ENCODE measurements at places on chromosomes 7 and 10.

GRCh38 chr7:6425948-6426347 is 21.8 kb downstream of the DAGLB start:
- DNase-seq: no peak

DNA sequence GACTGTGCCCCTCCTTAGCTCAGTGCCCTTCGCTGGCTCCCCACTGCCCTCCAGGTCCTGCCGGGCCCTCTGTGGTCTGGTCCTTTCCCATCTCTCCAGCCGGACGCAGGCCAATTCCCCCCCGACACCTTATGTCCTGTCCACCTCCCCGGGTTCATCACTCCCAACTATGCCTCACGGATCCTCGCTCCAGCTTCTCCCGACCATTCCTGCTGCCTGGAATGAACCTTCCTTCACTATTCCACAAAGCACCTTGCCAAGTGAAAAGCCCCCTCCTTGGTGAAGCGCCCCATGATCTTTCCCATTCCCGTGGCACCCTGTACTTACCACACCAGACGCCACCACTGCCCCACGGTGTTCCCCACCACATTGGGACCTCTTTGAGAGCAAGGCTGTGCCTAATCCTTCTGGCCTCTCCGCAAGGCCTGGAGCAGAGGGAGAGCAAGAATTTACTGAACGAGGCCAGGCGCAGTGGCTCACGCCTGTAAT is 47.2 kb downstream of the TMEM270 start:
- no peak for DNase-seq

DNA sequence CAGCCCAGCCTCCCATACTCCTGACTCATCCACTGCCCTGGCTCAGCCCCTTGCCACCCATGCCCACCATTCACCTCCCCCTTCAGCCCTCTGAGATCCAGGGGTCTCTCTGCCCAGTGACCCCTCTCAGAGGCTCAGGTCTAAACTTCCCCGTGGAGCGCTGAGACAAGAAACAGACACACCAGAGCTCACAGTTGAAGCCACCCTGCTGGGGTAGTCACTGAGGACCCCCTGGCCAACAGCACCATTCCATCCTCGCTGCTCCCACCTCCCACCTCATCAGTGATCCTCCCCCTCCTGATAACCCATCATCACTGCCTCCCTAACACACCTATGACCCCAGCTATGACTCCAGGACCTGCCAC is 100.7 kb downstream of the GRID1 start:
- no peak for DNase-seq

GRCh38 chr7:14055813-14056212 is 66.3 kb upstream of the ETV1 start:
- no peak for DNase-seq

DNA sequence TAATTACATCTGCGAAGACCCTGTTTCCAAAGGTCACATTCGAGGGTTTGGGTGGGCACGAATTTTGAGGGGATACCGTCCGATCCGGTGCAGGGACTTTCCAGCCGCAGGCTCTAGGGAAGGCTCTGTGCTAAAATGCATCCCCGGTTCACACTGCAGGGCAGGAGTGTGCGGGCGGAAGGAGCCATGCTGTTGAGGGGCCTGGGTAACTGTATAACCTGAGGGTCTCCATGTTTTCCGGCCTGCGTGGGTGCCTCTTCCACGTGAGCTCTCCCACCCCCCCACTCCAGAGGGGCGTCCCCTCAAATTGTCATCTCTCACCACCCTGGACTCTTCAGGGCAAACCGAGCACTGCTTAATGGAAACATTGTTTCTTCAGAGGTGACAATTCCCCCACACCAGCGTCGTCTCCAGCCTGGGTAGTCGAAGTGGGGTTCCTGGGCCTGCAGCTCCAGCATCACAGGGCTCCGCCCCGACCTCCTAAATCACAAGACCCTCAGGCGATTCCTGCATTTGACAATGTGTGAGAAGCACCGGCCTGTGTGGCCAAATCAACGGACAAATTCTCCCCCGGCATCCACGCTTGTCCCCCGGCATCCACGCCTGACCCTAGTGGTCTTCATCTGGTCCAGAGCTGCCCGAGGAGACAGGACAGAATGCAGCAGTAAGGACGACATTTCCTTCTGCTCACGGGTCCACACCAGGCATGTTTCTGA is 51.2 kb downstream of the FOXL3 start:
- DNase-seq: no peak

DNA sequence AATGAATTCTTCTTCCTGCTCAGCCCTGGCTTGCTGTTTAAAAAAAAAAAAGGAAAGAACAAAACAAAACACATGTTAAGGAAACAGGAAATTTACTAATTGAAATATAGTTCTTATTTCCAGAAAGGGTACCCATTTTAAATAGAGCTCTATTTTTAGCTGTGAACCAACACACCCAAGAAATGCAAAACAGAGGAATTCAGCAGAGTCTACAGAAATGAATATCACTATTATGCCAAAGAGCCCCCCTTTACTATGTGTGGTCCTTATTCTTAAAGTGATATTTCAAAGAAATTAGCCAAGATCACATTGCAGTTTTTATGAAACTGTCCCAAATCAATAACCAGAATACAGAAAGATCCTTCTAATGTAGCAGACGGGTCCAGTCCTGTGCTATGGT is 53.7 kb downstream of the CCDC6 start:
- DNase-seq: no peak

DNA sequence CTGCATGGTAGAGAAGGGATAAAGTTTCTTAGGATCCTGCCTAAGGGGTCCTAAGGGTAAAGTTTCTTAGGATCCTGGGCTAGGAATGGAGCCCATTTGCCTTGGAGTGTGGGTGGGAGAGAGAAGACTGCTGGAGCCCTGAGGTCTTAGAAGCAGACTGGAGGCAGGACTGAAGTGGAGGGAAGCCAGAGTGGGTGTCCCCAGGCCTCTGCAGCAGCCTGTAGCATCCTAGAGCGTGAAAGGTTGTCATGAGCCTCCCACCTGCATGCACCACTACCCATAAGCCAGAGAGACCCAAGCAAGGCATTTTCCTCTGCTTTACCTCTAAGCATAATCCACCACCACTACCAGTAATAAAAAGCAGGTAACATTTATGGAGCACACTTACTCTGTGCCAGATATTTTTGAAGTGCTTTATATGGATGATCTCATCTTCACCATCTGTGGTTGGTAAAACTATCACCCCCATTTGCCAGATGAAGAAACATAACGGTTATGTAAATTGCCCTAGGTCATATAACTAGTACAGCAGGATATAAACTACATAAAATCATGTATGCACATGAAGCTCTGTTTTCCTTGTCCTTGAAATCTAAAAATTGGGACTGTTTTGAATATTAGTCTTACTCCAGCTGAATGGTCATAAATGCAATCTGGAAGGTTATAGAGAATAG is 103.5 kb upstream of the CCDC6 start:
- no peak for DNase-seq

GRCh38 chr7:70135656-70136055 is 537.4 kb downstream of the AUTS2 start:
- no peak for DNase-seq

- no peak for DNase-seq
Measured at GRCh38 chr10:5196702-5197113, at the start of gene AKR1C4. Gene AKR1C4 (plus strand): TSS chr10:5196837. CDS start chr10:5196868, 31 bp downstream.

Measured in activated gamma-delta T cell treated with Interleukin-2 at 50 U/mL for 16 hours (primary cell).